ENCODE measurements at places on chromosomes 5 and 9. TPM values are rescaled to one million over a fixed set of nuclear protein-coding genes. Genes with fewer than 3 reads are reported as not detected.

Gene SHISAL2B
- not detected for total RNA-seq

DNA sequence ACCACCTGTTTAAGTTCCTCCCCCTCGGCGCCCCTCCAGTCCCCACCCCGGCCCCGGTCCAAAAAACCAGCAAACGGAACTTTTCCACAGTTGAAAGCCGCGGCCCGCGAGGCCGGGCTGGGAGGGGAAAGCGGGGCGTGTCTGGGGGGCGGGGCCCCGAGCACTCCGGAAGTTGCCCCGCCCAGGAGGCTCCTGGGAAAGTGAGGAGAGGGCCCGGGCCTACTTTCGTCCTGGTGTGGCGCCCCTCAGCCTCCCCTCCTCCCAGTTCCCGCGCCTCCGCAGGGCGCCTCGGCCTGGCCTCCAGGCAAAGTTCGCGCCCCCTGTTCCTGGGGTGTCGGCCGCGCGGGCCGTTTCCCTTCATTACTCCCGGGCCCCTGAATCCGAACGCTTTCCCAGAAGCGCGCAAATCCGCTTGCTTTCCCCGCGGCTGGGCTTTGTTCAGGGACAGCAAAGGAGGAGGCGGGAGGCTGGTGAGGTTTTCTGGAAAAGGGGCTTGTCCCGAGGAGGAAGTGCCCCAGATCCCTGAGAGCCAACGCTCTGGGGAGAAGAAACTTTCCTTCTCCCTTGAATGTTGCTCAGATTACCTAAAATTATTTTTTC is 4.5 kb upstream of the DMRT3 start:
- no peak for DNase-seq

Gene CCDC187
- not detected for total RNA-seq

- no peak for DNase-seq
These were observed 1.1 kb downstream of the CTNND2 start for GRCh38 chr5:11903121-11903613.

DNA sequence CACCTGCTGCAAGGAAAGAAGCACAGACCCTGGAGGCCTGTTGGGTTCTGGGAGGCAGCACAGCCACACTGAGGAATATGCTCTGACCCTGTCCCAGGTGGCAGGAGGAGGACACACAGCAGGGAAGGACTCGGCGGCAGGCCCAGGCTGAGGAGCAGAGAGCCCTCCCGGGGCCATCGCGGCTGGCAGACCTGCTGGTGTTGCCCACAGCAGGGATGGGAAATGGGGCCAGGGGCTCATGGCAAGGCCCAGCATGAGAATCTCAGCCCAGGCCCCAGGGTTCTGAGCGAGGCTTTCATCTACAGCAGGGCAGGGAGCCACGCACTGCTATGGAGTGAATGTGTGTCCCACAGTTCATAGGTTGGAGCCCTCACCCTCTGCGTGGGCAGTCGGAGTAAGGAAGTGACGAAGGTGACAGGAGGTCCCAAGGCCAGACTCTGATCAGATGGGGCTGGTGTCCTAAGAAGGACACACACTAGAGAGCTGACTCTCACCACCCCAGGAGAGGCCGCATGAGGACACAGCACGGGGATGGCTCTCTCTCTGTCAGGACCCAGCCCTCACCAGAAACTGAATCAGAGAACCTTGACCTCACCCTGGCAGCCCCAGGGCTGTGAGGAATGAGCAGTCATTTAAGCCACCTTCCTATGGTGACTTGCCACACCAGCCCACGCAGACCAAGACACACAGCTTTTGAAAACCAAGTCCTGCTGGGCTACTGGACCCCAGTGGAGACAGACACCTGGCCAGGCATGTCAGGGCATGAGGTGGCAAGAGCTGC is 10.3 kb upstream of the GPSM1 start:
- peak; percentile 20 for DNase-seq

Gene PITX1
- total RNA-seq, result not detected

- DNase-seq, result no peak
These were observed 196.5 kb upstream of the NREP start for GRCh38 chr5:111953351-111954127.

DNA sequence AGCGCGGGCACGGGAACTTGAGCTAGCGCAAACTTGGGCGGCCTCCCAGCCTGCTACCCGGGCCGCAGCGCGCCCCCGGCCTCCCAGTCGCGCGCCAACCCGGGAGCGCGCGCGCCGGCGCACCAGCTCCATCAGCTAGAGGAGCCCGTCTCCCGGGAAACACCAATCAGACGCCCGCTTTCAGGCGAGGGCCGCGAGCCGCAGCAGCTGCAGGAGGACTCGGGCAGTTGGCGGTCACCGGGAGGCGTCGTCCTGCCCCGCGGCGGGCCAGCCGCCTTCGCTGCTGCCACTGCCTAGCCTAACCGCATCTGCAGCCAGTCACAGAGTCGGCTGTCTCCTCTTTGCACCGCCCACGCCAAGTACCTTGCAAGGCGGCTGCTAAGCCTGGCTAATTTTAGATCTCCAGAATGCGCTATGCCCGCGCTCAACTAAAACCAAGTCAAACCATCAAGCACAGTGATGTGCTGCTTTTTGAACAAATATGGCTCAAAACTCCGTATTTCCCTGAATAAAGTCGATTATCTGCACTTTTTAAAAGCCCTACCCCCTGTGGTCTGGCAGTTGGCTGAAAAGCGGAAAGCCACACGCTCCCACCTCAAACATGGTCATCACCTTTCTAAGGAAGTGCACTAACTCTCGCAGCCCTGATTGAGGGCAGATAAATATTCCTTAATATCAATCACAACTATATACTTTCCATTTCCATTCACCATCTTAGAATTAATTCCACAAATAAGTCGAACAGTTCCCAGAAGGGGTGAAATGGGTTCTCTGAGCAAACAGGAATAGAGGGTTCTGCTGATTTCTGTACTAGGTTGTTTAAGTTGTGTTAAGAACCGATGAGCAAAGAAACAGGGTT is 221.8 kb downstream of the MEF2C start:
- peak; percentile 43 for DNase-seq

DNA sequence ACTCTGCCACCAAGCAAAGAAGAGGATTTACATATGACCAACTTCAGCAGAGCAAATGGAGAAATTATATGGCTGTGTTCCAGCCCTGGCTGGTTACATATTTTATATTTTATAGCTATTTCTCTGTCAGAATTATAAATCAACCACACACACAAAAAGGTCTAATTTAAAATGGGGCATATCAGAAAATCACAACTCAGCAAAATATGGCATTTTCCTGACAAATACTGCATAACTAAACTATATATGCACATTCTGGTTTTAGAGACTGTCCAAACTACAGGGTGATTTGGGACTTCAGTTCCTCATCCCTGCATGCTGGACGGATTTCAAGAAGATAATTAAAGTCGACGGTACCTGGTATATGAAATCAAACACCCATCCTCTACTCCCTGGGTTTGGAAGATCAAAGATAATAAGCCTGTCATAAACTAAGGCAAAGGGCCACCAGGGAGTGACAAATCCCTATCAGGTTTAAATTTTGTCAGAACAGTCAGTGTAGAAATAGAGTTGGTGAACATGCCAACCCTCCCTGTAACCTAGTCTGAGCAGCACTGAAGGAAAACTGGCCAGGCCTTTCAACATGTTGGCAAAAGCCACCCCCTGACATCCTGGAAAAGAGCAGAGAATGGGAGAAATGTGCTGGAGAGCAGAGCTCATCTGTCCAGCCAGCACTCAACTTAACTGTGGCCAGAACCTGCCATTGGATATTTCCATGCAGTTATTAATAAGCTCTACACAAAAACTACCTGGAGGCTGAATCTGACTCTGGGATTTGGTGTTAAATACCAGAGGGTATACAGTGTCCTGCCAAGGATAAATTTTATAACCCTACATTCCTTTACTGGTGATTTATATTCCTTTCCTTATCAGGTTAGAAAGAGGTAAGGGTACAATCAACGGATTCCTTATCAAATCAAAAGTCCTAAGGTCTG is 235.7 kb downstream of the ENC1 start:
- no peak for DNase-seq

GRCh38 chr5:90703932-90704331 is 145.3 kb downstream of the ADGRV1 start:
- DNase-seq, result no peak

- peak; percentile 62 for DNase-seq
These were observed 681 bp downstream of the MAN2A1 start for GRCh38 chr5:109690242-109690974.

GRCh38 chr9:114930056-114930812 is at the start of gene TNFSF8:
TSS of gene TNFSF8 (minus strand) at chr9:114930591. CDS start at chr9:114930303, 288 bp downstream.
- peak; percentile 41 for DNase-seq

DNA sequence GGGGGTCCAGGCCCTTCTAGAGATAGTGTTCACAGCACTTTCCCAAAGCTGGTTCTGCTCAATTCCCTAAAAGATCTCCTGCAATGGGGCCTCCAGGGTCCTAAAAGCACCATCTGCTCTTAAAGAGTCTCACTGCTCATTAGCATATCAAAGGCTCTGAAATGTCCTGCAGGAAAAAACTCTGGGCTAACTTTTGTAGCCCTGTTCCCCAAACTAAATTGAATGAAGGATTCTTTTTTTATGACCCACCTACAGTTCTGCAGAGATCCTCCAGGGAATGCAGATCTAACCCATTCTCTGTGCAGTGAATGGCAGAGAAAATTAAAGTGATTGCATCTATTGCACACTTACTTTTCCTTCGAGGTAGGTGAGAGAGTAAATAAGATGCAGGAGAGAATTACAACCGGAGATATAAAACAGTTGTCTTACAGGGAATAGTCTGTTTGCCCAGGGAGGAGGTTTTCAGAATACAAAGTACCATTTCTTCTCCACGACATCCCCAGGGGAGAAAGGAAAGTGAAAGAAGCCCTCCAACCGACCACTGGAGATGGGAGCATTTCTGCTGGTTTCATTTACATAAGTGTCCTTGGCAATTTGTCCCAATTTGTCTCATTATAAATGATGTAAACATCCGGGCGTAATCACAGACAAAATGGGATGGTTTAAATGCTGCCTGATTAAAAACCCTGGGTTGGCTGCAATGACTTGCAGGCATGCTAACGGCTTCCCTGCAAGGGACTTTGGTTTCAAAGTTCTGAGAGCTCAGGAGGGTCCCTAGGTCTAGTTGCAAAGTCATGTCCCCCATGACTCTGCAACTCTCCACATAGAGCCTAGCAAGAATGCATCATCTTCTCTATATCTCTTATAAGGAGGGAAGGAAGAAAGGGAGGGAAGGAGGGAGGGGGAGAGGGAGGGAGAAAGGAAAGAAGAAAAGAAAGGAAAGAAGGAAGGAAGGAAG is 114.0 kb downstream of the KCNIP1 start:
- DNase-seq, result no peak

GRCh38 chr9:16960084-16960483 is 89.6 kb upstream of the BNC2 start:
- DNase-seq, result no peak

GRCh38 chr9:68668127-68668526 is 36.9 kb upstream of the PIP5K1B start:
- DNase-seq, result no peak

- no peak for DNase-seq
These were observed 274.2 kb downstream of the BRINP1 start for GRCh38 chr9:119095072-119095471.

GRCh38 chr5:103217101-103217500 is 41.5 kb upstream of the MACIR start:
- DNase-seq, result no peak

GRCh38 chr5:146533260-146533857 is 17.4 kb upstream of the GPR151 start:
- DNase-seq, result peak; percentile 54

DNA sequence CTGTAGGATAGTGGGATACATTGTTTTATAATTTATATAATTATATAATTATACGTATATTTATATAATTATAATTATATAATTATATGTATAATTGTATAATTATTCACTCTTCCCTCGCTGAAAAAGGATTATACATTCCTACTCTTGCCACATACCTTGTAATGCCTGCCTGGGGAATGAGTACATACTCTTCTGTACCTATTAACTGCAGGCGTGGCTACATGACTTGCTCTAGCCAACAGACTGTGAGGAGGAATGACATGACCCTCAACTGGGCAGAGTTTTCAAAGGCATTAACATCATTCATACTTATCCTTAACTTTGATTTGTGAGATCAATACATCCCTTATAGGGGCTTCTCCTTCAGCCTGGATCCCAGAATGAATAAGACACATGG is 19.1 kb downstream of the ERMP1 start:
- DNase-seq, result no peak

DNA sequence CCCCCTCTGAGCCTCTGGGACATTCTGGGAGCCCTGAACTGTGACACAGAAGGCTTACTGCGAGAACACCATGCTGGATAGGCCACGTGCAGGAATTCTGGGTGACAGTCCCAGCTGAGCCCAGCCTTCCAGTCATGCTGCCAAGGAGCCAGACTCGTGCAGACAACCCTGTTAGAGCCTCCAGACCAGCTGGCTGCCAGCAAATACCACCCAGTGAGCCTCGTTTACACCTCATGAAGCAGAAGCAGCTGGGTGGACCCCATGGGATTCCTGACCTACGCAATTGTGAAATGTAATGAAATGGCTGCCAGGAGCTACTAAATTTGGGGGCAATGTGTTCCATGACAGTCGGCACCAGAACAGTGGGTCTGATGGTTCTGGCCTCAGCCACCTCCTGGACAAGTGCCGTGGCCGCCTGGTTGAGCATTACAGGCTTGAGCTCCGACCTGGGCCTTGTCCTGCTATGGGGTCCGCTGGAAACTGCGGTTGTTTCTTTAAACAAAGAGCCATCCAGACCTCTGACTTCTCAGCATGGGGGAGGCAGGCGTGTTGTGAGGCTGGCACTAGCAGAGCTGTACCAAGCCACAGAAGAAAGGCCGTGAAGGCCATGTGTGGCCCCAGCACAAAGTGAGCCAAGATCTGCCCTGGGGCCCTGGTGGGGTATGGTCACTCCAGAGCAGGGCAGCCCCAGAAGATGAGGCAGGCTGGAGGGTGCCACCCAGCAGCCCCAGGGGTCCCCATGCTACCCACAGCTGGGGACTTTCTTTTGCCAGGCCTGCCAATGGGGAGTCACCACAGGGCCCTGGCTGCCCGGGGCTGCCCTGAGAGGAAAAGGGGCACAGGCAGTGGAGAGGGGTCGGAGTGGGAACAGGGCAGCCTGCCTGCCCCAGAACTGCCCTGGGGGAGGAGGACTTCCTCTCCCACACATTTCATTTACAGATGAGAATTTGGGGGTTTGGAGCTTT is 19.3 kb upstream of the RXRA start:
- DNase-seq, result peak; percentile 29

DNA sequence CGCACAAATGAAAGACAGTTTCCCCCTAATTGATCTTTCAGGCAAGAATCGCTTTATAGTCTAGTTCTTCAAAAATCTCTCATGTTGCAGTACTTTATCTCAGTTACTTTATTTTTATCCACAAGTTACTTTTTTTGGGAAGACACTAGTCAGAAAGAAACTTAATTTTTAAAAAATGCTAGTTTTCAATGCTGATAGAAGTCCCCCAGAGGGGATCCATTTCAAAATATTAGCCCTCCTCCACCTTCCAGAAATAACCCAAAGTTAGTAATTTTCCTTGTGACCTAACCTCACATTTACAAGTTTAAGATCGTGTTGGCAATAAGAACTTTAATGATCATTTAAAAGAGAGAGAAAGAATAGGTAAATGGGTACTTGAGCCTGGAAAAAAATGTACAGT is 11.0 kb downstream of the C1QTNF3 start:
- DNase-seq, result no peak

Gene GAS1
- 19.7 TPM for total RNA-seq

- peak; percentile 50 for DNase-seq
These were observed 119.5 kb upstream of the TNC start for GRCh38 chr9:115237385-115237998.
